ENCODE measurements at places on chromosomes 12 and 14.

DNA sequence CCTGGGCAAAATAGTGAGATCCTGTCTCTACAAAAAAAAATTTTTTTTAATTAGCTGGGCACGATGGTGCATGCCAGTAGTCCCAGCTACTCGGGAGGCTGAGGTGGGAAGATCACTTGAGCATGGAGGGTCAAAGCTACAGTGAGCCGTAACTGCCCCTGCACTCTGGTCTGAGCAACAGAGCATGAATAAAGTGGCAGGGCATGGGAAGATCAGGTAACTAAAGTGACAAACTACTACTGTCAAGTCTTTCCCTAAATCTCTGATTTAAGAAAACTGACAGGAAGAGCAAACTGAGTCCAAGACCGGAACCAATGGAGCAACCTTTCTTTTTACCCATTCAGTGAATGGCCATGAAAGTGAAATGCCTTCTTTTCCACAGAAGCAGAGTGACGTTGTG lies 10.8 kb downstream of the DCAF5 start:
- DNase-seq, result no peak

- no peak for DNase-seq
Measured at GRCh38 chr14:71647086-71647784, 285.0 kb upstream of the RGS6 start.

- DNase-seq, result no peak
Measured at GRCh38 chr14:103594265-103594664, 31.5 kb downstream of the COA8 start.

DNA sequence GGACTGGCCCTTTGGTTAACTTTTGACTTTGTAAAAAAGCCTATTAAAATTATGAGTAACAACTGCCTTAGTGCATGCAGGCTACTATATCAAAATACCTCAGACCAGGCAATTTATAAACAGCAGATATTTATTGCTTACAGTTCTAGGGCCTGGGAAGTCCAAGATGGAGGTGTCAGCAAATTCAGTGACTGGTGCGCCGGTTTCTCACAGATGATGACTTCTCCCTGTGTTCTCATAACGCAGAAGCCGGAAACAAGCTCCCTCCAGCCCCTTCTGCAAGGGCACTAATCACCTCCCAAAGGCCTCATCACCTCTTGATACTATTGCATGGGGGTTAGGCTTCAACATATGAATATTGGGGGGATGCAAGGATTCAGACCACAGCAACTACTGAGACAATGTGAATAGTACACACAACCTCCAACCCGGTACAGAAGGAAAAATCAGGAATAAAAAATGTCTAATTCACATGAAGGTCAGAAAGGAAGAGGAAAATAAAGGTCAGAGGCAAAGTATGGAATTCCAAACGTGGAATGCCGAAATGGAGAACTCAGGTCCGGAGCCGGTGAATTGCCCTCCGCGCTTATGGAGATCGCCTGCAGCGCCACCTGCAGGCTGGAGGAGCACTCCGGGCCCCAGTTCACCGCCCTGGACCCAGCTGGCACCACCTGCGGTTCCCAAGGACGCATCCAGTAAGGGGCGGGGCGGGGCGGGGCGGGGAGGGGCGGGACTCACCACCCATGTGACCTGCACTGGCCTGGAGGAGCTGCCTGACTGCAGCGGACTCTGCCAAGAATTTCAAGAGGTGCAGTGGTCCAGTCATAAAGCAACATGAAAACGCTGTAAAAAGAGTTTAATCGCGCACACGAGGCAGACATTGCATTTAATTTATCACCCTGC lies 203.4 kb downstream of the KIF26A start:
- DNase-seq, result no peak

DNA sequence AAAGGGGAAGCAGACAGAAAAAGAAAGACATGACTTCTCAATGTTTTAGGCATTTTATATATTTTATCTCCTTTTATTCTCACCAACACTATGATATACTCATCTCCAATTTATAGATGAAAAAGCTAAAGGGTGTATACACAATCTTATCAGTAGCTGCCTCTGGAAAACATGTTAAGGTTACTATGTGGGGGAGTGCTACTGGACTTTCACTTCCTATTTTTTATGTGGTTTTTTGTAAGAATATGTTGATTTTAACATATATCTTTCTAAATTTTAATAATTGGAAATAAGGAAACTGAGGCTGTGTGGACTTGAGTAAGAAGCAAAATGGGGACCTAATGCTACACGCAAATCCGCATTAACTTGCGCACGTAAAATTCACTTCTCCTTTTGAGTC lies 99.6 kb upstream of the PDE3A start:
- DNase-seq, result no peak

DNA sequence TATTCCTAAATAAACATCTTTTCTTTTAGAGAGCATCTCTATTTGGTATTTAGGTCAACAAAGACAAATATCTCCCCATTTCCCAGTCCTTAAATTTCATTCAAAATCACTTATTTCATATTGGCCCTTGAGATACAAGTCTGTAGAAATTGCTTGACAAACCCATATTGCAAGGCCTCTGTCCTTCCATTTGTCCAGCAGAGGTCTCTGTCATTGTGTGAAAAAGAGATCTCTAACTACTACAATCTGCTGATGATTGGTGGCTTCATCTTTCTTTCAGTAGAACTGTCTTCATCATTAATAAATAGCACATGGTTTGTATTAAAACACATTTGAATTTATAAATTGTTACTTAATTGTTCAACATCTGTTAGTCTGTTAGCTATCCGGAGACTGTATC lies 252.6 kb downstream of the ACSS3 start:
- DNase-seq, result no peak

GRCh38 chr12:23281295-23281694 lies 656.3 kb downstream of the ETNK1 start:
- DNase-seq, result no peak

DNA sequence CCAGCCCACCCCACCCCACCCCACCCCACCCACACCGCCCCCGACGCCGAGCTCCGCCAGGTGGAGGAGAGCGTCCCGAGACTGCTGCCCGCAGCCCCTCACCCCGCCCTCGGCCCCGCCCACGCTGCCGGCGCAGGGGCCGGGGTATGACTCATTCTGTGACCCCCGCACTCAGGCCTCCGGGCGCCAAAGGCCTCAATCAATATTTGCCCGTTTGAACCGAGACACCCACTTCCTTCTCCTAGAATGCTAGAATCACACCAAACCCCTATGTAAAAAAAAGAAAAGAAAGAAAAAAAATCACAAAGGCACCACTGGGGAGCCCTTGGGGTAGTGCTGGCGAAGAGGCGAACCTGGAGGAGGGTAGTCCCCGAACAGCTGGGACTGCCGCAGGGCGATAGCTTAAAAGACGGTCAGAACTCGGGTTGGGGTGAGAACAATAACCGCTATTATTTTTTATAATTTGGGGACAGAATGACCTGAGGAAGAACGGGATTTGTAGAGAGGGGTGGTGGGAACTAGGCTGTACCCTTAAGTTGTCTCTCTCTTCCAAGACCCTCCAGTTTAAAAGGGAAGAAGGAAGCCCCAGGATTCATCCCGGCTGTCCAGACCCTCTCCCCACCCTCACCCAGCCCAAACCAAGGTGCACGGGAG lies 894 bp downstream of the KRT8 start:
- no peak for DNase-seq

DNA sequence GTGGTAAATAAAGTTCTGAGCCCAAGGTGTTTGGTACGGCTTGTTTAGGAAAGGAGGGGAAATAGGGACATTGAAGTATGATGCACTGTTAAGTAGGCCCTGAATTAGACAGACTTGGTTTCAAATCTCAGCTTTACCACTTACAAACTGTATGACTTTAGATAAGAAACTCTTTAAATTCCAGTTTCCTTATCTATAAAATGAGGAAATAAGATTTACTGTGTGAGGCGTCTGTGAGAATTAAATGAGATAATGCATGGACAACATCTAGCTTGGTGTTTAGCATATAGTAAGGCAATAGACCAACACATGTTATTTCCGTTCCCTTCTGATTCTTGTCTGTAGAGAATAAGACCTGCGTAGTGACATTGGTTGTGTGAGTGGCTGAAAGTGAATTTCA lies 7.0 kb downstream of the NCKAP1L start:
- no peak for DNase-seq

- no peak for DNase-seq
Measured at GRCh38 chr12:6551496-6552139, 4.2 kb downstream of the IFFO1 start.

DNA sequence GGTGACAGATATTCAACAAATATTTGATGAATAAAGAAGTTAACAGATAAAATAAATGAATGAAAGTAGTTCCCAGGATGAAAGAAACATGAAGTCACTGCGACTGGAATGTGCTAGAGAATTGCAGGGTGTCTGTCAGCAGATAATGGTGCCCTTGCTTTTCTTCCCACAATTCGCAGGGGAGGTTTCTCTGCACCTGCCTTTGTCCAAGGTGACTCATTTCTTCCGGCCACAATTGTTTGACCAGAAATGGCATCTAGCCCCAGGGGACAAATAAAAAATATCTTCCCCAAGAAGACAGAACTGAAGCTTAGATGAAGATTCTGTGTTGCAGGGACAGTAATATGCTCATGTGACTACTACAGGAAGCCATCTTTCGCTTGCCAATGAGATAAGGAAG lies 316.1 kb upstream of the TBX3 start:
- DNase-seq, result no peak

DNA sequence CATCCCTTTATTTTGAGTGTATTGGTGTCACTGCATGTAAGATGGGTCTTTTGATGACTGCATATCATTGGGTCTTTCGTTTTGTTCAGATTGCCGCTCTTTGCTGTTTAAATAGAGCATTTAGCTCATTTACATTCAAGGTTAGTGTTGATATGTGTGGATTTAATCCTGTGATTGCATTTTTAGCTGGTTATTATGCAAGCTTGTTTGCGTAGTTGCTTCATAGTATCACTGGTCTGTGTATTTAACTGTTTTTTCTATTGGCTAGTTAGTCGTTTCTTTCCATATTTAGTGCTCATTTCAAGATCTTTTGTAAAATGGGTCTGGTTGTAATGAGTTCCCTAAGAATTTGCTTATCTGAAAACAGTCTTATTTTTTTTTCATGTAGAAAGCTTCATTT lies 1170.6 kb upstream of the SEL1L start:
- DNase-seq, result no peak

DNA sequence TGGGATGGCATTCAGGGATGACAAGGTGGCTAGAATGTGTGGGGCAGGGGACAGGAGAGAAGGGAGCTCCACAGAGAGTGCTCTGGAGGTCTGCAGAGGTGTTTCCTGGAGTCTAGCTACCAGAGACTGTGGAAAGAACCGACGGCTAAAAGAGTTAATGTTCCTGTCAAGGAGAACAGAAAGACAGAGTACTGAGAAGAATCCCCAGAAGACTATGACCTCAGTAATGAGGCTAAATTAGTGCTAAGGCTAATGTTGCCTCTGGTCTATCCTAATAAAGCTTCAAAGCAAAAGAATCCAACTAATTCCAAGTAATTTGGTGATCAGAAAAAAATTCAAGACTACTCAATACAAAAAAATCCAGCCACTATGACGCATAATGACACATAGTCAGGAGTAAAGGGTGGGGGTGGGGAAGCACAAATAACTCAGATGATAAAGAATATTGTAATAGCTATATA lies 44.7 kb downstream of the FERMT2 start:
- DNase-seq, result no peak

DNA sequence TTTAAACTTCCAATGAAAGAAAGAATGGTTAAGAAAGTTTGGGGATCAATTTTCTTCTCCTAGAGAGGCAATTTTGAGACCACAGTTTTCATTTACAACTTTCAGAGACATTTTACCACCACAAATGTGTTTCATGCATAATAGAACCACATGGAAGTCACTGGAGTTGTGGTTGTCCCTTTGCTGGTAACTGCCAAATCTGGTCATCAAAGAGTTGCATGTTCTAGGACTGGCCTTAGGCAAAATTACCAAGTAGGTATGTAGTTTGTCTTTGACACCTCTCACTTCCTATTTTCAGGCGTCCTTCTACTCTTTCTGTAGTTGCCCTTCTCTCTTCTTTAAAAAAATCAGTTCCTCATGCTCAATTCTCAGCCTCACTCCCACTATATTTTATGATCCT lies 54.3 kb upstream of the TMX1 start:
- no peak for DNase-seq

DNA sequence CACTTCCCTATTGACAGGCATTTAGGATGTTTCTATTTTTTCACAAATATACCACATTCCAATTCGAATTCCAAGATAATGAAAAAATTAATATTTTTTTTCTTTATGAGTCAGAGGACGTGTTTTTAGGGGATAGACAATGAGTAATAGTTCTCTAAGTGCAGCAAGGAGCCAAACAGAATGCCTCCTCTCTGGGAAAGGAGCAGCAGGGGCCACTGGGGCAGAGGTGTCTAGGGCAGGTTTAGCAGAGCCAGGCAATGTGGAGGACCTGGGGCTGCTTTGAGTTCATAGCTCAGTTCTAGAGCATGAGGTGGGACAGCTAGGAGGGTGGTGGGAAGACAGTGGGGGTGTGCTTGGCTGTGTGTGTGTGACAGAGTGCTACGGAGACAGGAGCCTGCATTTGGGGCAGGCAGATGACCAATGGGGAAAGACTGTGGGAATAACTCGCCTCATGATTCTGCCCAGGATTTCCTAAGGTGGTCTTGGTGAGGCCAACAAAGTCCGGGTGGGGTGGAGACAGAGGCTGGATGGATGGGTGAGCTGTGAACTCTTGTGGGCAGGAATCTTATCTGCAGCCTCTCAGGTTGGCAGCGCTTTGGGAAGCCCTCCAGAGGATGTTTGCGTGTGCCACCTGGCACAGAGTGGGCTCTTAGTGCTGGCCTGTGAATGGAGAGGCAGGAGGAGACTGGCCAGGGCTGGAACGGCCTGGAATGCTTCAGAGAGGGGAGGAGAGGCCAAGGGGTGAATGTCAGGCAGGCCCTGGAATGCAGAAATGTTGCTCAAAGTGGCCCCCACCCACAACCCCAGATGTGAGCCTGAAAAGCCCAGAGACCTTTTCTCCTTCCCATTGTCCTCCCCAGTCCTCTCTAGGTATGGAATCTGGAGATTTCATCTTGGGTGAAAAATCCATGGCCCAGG lies 2.4 kb upstream of the KRT7 start:
- no peak for DNase-seq

DNA sequence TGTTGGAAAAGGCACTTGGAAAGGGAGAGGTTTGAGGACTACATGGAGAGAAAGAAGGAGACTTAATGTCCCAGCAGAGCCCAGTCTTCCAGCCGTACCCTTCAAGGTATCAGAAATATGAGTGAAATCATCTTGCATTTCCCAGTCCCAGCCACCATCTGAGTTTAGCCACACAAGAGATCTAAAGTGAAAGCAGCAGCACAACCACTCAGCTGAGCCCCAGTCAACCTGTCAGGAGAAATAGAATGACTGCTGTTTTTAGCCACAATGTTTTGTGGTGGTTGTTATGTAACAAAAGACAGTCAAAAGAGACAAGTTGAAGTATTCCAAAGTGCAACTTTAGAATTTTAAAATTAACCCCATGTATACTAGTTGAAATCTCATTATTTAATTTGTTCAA lies 28.0 kb downstream of the DERA start:
- DNase-seq, result no peak

DNA sequence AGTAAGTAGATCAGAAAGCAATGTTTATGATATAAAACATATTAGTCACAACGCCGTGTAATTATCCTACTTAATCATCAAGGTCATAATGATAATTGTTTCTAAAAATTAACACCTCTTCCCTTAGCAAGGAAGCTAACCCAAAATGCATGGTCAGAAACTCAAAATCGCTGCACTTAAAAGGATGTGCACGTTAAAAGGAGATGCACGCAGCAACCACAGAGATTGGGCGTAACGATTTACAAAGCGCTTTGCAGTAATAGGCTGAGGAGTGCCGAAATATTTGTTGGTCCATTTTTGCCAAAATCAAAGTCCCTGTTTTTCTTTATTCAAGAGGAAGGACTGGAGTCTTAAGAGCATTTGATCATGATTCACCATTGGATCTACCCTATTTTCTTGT lies 1077.2 kb downstream of the VRK1 start:
- DNase-seq, result no peak

GRCh38 chr12:132489078-132489601 lies 811 bp upstream of the FBRSL1 start:
- DNase-seq, result peak; percentile 80

Data from stimulated activated effector memory CD8-positive, alpha-beta T cell treated with anti-CD3 and anti-CD28 coated beads, Interleukin-12 subunit alpha, Interleukin-12 subunit beta, amount 100 ng/mL, for 72 hours (primary cell).